ENCODE measurements at places on chromosomes 12 and 14.

DNA sequence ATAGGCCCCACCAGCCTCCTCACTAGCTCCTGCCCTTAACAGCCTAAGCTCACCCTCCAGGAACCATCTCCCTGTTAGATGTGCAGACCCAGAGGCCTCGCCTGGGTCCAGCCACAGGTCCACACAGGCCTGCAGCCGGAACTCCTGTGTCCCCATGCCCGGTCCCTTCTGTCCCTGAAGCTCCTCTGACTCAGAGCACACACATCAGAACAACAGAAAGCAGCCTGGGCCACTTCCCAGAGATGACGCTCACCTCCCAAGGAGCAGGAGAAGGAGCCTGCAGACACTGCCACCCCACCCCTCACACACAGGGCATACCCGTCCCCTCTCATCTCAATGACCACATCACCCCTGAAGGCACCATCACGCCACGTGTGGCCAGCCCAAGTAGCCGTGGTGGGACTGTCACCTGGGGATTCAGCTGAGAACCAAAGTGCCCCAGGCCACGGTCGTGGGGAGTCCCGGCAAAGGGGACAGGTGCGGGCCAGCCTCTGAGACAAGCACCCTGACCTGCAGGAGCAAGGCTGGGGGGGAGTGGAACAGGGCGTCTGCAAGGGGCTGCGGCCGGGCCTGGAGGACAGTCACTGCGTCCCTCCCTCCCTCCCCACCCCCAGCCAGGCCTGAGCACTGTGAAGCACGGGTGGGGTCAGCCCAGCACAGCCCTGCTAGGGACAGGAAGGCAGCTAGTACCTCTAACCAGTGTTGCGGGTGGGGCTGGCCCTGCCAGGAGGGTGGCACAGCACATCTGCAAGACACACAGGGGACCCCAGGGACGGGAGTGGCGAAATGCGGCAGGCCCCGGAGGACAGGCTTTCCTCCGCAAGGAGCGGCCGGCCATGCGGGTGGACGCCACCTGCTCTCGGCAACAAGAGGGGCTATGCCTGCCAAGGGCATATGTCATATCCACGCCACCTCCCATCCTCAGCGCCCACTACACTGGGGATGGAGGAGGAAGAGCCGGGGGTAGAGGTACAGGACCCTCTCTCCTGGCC lies 5.5 kb downstream of the AKT1 start:
- no peak overlapping the region for H3K4me3 ChIP-seq
- H3K36me3 ChIP-seq: peaks cover 10% of the 10 kb centered on the region

DNA sequence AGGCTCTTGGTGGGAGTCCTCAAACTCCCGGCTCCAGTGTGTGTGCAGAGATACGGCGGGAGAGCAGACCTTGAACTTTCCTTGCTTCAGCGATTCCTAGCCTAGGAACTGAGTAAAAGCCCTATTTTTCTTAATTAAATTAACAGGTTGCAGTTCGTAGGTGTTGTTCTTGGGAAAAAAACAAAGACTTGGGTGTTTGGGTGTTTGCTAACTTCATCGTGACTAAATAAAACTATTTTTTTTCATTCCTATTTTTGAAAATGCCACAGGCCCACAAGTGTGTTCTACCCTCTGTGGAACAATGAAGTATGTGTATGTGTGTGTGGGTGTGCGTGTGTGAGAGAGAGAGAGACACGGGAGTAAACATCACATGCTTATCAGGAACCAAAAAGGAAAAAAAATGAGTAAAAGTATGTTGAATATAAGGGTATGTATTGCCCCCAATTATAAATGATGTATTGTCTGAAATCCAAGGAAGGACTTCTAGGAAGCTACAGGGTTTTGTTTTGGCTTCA lies 651 bp downstream of the TMEM117 start:
- DNase-seq: peak; percentile 32
- H3K27me3 ChIP-seq: no peaks in the 10 kb centered on the region
- H3K4me3 ChIP-seq: peak overlapping the region; percentile 72
- no peaks in the 10 kb centered on the region for H3K36me3 ChIP-seq

- peak overlapping the region; percentile 0 for H3K27ac ChIP-seq
- peaks cover 66% of the 10 kb centered on the region for H3K4me1 ChIP-seq
- no peaks in the 10 kb centered on the region for H3K27me3 ChIP-seq
- DNase-seq: no peak
- H3K4me3 ChIP-seq: no peak overlapping the region
Observed at GRCh38 chr12:65879878-65880277, 55.6 kb downstream of the HMGA2 start.

- no peak overlapping the region for H3K27ac ChIP-seq
- no peaks in the 10 kb centered on the region for H3K27me3 ChIP-seq
- H3K4me1 ChIP-seq: no peaks in the 10 kb centered on the region
- no peak overlapping the region for H3K4me3 ChIP-seq
Observed at GRCh38 chr12:25625146-25625545, 72.1 kb upstream of the LMNTD1 start.

DNA sequence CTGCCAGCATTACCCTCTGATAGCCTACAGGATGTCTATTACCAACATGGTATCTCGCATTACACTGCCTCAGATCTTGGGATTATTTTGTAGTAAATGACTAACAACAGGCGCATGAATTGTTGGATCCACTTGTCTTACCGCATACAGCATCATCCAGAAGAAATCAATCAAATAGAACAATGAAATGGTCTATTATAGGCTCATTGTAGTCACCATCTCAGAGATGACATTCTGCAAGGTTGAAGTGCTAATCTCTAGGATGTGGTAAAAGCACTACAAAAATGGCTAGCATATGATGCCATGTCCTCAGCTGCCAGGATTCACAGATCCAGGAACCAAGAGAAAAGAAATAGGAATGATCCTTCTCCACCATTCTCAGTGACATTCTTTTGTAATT lies 52.0 kb downstream of the WASHC3 start:
- no peaks in the 10 kb centered on the region for H3K4me1 ChIP-seq
- DNase-seq: no peak
- H3K27ac ChIP-seq: no peak overlapping the region
- no peak overlapping the region for H3K4me3 ChIP-seq
- H3K36me3 ChIP-seq: no peaks in the 10 kb centered on the region

DNA sequence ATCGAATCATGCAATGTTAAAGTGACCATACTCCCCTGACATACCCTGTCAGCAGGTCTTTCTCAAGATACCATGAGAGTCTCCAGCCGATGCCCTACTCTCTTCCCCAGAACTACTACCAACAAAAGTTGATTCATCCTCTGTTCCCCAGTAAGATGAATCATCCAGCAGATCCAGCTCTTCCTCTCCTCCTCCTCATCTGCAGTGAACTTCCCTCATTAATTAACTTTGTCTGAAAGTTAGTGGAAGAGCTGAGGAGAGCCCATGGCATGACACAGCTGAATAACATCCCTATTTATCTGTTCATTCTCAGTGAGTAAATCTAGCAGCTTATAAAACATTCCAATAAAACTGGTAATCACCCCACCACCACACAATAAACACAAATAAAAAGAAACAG lies 213.4 kb downstream of the EGLN3 start:
- H3K27ac ChIP-seq: no peak overlapping the region
- no peaks in the 10 kb centered on the region for H3K36me3 ChIP-seq
- no peaks in the 10 kb centered on the region for H3K27me3 ChIP-seq
- no peak overlapping the region for H3K4me3 ChIP-seq
- no peaks in the 10 kb centered on the region for H3K4me1 ChIP-seq
- no peak for DNase-seq

DNA sequence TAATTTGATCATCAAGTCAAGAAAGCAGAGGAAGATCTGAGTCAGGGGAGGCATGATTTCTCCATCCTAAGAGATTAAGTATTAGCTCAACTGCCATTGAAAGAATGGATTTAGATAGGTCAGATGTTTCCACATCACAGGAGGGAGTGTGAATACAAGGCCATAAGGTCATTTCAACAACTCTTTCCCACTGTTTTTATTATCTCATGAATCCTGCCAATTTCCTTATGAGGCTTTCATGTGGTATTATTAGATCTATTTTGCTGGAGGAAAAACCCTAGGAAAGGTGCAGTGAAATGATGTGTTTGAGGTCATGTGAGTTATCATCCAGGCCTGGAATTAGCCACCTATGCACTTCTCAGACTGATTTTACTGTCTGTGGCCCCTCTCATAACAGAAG lies 269.0 kb downstream of the NOVA1 start:
- H3K36me3 ChIP-seq: no peaks in the 10 kb centered on the region
- no peaks in the 10 kb centered on the region for H3K27me3 ChIP-seq
- H3K4me3 ChIP-seq: no peak overlapping the region
- no peak overlapping the region for H3K27ac ChIP-seq
- no peaks in the 10 kb centered on the region for H3K4me1 ChIP-seq

Measured in A673 (cell line).